ENCODE measurements at places on chromosomes 2 and 18.
A peak's percentile ranks its signal among the peaks of the same experiment; 100 is the strongest.

- DNase-seq: no peak
Measured at GRCh38 chr2:63035169-63035568, 15.5 kb upstream of the OTX1 start.

- no peak for DNase-seq
Measured at GRCh38 chr2:36680012-36680411, 16.5 kb upstream of the VIT start.

DNA sequence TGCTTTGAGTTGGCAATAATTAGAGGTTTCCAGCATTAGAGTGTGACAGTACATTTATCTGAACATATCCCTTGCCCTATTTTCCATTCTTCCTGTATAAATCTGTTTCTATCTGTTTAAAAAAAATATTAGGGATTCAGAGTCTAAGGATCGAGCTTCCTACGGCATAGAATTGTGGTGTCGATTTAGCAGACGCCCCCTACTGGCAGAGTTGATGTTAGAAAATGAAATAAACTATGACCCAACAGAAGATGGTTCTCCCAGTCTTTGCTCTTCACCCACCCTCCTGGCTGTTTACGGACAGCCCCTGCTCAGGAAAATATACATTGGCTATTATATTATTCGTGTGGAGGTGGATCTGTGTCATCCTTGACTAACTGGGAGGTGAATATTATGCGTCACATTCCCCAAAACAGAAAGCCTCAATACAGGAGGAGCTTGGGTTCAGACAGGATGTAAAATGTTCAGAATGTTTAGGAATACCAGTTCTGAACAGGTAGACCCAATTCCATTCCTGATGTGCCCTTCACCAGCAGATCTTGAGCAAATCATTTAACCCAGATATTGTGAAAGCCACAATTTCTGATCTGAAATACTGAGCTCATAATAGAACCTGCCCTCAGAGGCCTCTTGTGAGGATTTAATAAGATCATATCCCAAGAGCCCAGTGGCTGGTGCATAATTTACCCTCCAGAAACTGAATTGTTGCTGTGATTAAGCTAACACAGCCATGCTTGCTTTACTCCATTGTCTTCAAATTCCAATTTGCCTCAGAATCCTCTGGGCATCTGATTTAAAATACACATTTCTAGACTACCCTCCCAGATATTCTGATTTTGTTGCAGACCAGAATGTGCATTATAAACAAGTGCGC lies 10.8 kb upstream of the ERMN start:
- peak; percentile 34 for DNase-seq

DNA sequence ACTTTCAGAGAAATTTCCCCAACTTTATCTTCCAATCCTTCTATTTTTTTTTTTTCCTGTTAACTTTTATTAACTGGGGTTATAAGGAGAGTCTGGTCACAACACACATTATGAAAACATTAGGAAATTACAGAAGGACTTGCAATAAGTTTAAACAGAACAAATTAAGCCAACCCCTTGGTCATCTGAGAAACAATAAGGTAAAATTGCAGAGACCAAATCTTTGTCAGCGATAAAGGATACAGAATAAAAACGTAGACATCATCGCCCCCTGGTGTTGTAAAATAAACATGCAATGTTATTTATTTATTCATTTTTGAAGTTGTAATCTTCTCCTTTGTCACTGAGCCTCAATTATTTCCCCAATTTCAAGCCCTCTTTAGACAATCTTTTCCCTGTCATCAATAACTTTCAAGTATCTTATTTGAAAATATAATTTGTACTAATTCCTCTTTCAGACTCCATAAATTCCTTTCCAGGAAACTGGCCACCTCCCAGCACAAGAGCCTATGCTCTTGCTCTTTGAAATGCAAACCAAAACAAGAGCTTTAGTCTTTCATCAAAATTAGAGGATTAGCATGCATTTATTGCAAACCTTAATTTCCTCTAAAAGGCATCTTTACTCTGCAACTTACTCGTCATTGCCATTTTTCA lies 19.5 kb downstream of the G6PC2 start:
- peak; percentile 23 for DNase-seq

DNA sequence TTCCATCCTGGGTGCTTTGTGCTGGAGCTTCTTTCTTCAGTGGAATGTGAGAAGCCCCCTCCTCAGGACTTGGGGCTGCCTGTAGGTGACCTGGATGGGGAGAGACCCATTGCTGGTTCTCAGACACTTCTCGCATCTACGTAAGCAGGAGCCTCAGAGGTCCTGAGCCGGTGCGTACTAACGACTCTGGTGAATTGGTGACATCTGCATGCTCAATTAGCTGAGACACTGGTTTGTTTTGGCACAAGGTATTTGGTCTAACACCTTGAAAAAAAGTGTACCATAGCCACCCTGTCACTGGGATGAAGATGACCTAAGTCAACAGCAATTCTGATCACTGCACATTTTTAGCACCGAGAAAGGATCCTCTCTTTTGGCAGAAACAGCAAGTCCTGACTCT lies 57.7 kb downstream of the LRRC30 start:
- no peak for DNase-seq

- no peak for DNase-seq
Measured at GRCh38 chr2:148829618-148830017, 45.4 kb upstream of the KIF5C start.

DNA sequence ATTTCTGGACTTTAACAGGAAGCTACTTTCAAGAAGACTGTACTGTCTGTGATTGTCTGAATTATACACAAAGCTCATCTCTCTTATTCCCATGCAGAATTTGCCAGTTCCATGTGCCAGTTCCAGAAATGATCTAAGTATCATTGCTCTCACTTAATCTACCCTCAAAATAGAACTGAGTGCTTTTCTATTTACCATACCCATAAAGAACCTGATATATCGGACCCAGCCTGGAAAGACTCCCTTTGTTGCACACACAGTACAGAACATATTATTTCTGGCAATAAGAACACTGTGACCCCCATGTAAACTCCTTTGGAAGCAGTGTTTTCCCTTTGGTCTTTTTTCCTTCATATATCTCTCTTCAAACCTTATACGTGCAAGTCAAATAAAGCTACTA lies 102.3 kb upstream of the TTN start:
- no peak for DNase-seq

DNA sequence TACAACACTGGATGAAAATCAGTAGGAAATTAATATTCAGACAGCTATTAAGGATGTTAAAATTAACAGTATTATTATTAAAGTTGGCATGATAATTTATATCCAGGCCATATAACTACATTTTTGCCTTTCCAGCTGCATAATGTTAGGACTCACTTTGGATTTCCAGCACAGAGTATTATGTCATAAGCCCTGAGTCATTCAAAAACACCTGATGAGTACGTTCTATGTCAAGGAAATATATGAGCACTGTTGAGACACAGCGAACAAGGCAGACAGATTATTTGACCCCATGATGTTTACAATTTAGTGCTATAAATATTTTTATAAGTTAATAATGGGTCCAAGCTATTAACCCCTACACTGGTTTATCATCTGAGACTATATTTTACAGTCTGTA lies 59.8 kb upstream of the RIT2 start:
- DNase-seq: no peak

DNA sequence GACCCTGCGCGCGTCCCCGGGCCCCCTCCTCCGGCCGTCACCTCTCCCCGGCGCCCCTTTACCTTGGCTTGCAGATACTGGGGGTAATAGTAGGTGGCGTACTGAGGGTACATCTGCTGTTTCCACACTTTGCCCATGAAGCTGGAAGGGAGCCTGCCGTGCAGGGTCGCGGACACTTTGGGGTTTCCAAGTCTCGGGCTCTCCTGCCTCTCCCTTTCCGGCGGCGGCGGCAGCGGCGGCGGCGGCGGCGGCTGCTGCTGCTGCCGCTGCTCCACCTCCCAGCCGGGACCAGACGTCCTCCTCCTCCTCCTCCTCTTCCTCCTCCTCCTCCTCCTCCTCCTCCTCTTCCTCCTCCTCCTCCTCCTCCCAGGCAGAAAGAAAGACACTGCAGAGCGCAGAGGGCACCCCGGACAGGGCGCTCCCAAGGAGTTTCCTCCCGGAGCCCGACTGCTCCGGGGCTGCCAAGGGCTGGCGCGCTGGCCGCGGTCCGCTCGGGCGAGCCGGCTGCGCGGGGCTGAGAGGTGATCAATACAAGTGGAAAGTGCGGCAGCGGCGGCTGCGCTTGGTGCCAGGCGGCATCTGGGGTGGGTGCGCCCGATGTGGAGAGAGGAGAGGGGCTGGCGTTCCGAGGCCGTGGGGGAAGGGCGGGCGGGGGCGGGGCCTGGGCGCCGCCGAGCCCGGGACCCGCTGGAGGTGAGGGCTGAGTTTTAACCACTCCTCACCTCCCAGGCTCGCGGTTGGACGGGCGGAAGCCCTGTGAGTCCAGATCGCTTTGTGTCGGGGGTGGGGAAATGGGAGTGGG lies at the start of gene RBMS1:
Gene RBMS1, minus strand, starts transcription at position 581 of the 802 bp plus-strand sequence. Its CDS starts 444 bp downstream, at position 137.
- peak; percentile 64 for DNase-seq

All from amniotic epithelial cell (primary cell).